ENCODE measurements at places on chromosomes 2 and 18. TPM values are rescaled to one million over a fixed set of nuclear protein-coding genes. Genes with fewer than 3 reads are reported as not detected.

GPAT2 gene
- 1.2 TPM for total RNA-seq

SCN3A gene
- 3.0 TPM for total RNA-seq

CNDP1 gene
- total RNA-seq: 0.25 TPM

FRZB gene
- 1.1 TPM for total RNA-seq

TMEM169 gene
- total RNA-seq: 2.7 TPM

TUBB8B gene
- 0.33 TPM for total RNA-seq

- no peaks in the 10 kb centered on the region for H3K4me1 ChIP-seq
- H3K36me3 ChIP-seq: no peaks in the 10 kb centered on the region
- no peak overlapping the region for H3K27ac ChIP-seq
- no peak overlapping the region for H3K4me3 ChIP-seq
- no peak for DNase-seq
Observed at GRCh38 chr2:197238043-197238365, 72.6 kb downstream of the ANKRD44 start.

DNA sequence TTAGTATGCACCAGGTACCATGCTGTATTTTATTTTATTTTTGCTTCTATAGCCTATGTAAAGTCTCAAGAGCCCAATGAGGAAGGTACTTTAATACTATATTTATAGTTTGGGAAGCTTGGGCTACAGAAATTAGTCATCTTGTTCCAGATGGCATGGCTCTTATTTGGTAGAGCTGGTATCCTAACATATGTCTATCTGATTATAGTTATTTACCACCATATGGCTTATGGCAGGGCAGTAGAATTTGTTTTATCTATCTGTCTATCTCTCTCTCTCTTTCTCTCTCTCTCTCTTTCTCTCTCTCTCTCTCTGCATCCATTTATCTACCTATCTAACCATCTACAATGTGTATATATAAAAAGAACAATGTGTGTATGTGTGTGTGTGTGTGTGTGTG lies 1293.7 kb upstream of the SLC39A10 start:
- DNase-seq: no peak
- no peaks in the 10 kb centered on the region for H3K27me3 ChIP-seq
- no peaks in the 10 kb centered on the region for H3K4me1 ChIP-seq
- no peak overlapping the region for H3K4me3 ChIP-seq
- H3K36me3 ChIP-seq: no peaks in the 10 kb centered on the region
- H3K27ac ChIP-seq: no peak overlapping the region

GRCh38 chr2:113915082-113915819 lies 25.4 kb downstream of the ACTR3 start:
- no peak for DNase-seq
- H3K27me3 ChIP-seq: no peaks in the 10 kb centered on the region
- H3K36me3 ChIP-seq: no peaks in the 10 kb centered on the region
- H3K27ac ChIP-seq: no peak overlapping the region
- peaks cover 3% of the 10 kb centered on the region for H3K4me1 ChIP-seq
- no peak overlapping the region for H3K4me3 ChIP-seq

DNA sequence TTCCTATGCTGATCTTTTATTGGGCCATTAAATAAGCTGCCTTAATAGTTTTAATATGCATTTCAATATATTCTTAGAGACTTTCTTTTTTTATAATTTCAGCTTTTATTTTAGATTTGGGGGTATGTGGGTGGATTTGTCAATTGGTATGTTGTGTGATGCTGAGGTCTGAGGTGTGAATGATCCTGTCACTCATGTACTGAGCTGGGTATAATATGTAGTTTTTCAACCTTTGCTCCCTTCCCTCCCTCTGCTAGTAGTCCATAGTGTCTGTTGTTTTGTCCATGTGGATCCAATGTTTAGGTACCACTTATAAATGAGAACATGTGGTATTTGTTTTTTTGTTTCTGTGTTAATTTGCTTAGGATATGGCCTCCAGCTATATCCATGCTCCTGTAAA lies 35.5 kb upstream of the PROKR1 start:
- H3K27ac ChIP-seq: no peak overlapping the region
- H3K4me1 ChIP-seq: no peaks in the 10 kb centered on the region
- no peak for DNase-seq

DNA sequence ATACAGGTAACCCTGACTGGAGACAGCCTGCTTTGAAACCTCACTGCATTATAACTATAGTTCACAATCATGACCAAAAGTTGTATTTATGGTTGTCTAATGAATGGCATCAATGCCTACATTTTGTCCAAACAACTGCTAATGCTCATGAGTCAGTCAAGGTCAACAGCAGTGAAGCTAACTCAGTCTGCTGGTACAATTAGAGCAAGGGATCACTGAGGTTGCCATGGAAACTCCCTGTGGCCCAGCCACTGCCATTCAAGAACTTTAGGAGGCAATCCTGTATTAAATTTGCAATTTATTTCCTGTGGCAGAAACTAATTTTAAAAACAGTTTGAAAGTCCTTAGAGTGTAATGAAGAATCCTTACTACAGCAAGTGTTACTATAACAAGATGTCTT lies 185.1 kb upstream of the SMAD7 start:
- H3K27me3 ChIP-seq: no peaks in the 10 kb centered on the region
- no peaks in the 10 kb centered on the region for H3K36me3 ChIP-seq
- peak; percentile 12 for DNase-seq
- H3K27ac ChIP-seq: no peak overlapping the region
- H3K4me1 ChIP-seq: no peaks in the 10 kb centered on the region

GRCh38 chr2:15942711-15943345 lies 2.5 kb downstream of the MYCN start:
- H3K27ac ChIP-seq: peak overlapping the region; percentile 85
- peaks cover 37% of the 10 kb centered on the region for H3K4me1 ChIP-seq
- peaks cover 9% of the 10 kb centered on the region for H3K36me3 ChIP-seq
- peak overlapping the region; percentile 28 for H3K4me3 ChIP-seq

DNA sequence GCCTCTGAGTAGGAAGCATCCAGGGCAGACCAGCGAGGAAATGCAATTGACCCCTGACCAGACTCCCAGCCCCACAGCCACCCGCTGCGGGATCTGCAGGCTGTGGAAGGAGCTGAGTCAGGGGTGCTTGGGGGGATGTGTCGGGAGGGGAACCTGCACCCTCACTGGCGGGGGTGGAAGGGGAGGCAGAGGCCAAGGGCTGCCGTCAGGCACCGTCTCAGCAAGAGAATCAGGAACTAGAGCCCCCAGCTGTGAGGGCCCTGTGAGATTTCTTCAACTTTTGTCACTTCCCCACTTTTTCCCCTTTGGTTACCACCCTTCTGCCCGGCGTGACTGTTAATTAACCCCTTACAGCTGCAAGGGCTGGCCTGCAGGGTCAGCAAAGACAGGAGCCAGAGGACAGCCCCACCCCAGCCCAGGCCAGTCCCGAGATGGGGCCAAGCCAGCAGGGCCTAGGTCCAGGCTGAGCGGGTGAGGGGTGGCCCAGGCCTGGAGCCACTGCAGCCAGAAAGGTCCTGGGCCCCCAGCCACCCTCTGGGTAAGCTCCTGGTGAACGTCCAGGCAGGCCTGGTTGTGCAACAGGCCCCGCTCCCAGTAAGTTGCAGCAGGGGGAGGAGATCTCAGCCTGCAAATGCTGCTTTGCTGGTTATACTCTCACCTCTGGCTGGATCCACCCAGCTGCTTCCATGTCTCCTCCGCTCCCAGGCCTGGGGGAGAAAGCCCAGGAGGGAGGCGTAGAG lies 147.0 kb upstream of the ID2 start:
- no peaks in the 10 kb centered on the region for H3K27me3 ChIP-seq
- H3K27ac ChIP-seq: peak overlapping the region; percentile 24
- no peak overlapping the region for H3K4me3 ChIP-seq
- peak; percentile 74 for DNase-seq

- H3K4me1 ChIP-seq: no peaks in the 10 kb centered on the region
- H3K27me3 ChIP-seq: no peaks in the 10 kb centered on the region
- no peak overlapping the region for H3K4me3 ChIP-seq
- no peak for DNase-seq
- no peaks in the 10 kb centered on the region for H3K36me3 ChIP-seq
Observed at GRCh38 chr18:3122851-3123250, 96.9 kb downstream of the MYOM1 start.

- no peak overlapping the region for H3K27ac ChIP-seq
- H3K4me1 ChIP-seq: no peaks in the 10 kb centered on the region
- DNase-seq: no peak
- no peak overlapping the region for H3K4me3 ChIP-seq
- H3K36me3 ChIP-seq: no peaks in the 10 kb centered on the region
Observed at GRCh38 chr18:11972371-11973174, 8.7 kb upstream of the IMPA2 start.

GRCh38 chr18:74745633-74746403 lies 148.1 kb downstream of the ZNF407 start:
- no peak overlapping the region for H3K4me3 ChIP-seq
- no peaks in the 10 kb centered on the region for H3K27me3 ChIP-seq
- H3K4me1 ChIP-seq: peaks cover 6% of the 10 kb centered on the region
- no peaks in the 10 kb centered on the region for H3K36me3 ChIP-seq
- H3K27ac ChIP-seq: no peak overlapping the region
- DNase-seq: no peak

DNA sequence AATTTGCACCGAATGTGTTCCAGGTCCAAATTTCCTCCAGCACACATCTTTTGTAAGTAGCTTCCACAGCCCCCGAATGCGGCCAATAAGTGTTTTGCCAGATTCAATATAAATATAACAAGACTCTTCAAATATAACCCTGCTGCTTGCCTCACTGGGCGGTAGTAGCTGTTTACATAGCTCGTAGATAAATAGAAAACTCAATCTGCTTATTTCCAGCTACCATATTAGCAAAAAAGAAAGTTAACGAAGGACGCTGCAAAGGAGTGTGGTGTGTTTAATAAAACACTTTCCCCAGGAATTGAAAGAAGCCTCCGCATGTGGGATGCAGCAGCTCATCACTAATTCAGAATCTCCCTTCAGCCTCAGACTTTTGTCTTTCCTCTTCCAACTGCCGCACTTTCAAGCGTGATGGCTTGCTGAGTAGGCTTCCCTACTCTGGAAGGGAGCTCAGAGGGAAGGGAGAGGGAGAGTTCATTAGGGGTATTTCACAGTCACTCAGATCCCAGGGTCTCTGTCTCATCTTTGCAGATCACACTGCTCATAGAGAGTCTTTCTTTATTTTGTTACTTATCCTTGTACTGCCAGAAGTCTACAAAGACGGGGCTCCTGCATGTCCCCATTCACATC lies 367.0 kb downstream of the RND3 start:
- H3K27ac ChIP-seq: no peak overlapping the region
- no peak for DNase-seq
- H3K4me3 ChIP-seq: no peak overlapping the region

- H3K36me3 ChIP-seq: no peaks in the 10 kb centered on the region
- no peak overlapping the region for H3K4me3 ChIP-seq
- DNase-seq: no peak
- H3K27me3 ChIP-seq: no peaks in the 10 kb centered on the region
Observed at GRCh38 chr18:58562999-58563667, 65.8 kb downstream of the ALPK2 start.

DNA sequence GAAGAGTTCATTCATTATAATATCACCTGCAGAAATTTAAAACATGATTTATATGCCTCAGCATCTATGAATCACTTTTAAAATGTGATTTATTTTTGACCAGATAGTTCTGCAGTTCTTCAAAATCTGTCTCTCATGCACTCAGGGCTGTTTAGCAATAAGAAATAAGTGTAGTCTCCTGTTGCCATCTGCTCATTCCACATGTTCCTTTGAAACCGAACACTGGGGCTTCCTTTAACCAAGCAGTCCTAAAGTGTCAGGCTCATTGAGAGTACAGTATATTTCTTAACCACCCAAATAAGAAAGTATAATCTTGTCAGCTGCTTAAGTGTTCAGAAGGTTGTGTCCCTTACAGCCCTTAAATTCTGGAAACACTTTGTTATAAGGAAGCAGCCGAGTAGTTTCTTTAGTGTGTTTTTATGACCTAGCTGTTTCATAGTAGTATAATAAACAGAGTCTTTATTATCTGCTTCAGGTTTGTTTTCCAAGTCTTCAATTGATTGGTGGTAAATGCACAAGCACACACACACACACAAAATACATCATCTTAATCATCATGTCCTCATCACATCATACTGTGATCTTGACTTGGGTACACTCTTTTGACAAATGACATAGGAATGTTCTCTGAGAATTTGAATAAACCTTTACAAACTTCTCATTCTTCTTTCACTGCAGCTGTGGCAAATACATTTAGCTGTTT lies 10.4 kb downstream of the WDR7 start:
- no peaks in the 10 kb centered on the region for H3K36me3 ChIP-seq
- H3K4me3 ChIP-seq: no peak overlapping the region
- H3K27ac ChIP-seq: no peak overlapping the region

DNA sequence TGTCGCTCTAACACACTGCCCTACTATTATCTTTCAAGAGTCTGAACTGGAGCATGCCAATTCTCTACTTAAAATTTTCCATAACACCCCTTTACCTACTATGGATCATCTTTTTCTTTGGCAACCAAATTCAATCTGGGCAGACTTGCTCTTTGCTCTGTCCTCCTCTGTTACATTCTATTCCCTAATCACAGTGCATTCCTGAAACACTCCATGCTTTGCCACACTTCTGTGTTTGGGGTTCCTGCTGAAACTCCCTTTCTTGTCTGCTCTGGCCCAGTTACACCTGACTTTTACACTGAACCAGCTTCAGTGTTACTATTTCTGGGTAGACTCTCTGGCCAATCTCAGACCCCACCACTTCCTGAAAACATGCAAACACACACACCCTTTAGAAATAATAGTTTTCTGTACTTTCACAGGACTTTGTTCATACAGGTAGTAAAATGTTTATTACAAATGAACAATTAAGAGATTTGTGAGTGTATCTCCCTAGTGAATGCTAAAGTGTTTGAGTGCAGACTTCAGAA lies 119.9 kb upstream of the DCC start:
- no peaks in the 10 kb centered on the region for H3K27me3 ChIP-seq
- no peak for DNase-seq
- H3K4me1 ChIP-seq: no peaks in the 10 kb centered on the region
- H3K36me3 ChIP-seq: no peaks in the 10 kb centered on the region
- H3K4me3 ChIP-seq: no peak overlapping the region
- no peak overlapping the region for H3K27ac ChIP-seq

DNA sequence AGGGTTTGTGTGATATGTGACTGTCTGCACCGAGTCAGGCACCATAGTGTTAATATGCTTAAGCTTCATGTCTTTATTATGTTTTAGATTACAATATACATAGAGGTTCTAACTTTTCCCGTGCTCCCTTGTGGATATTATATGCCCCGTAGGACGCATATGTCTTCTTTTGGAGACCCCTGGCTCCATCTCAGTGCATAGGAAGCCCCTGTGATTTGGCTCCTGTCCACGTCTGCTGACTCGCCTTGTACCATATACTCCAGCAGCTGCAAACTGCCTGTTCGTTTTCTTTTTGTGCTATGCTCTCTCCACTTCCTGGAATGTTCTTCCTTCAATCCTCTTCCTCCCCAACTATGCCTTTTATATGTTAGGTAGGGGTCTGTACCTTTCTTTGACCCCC lies 110.9 kb downstream of the PTRHD1 start:
- no peak overlapping the region for H3K4me3 ChIP-seq
- no peaks in the 10 kb centered on the region for H3K4me1 ChIP-seq
- H3K36me3 ChIP-seq: no peaks in the 10 kb centered on the region

DNA sequence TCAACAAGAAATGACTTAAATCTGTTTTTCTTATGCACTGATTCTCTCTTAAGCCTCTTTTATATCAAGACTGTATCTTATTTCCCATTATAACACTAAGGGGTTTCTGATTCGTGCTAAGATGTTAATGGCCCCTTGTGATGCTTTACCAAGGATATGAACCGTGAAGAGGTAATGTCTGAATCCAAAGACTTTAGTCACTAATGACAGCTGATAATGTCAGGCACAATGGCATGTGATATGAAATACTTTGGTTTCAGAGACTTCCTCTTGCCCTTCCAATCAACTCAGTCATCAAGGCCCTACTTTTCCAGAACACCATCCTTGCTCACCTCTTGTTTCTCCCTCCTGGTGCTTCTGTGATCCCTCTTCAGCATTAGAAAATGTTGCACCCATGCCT lies 262.8 kb downstream of the KCNE4 start:
- H3K4me3 ChIP-seq: no peak overlapping the region
- no peak for DNase-seq
- no peaks in the 10 kb centered on the region for H3K4me1 ChIP-seq
- no peak overlapping the region for H3K27ac ChIP-seq
- H3K36me3 ChIP-seq: no peaks in the 10 kb centered on the region
